ENCODE measurements at places on chromosomes 1 and 21. TPM values are rescaled to one million over a fixed set of nuclear protein-coding genes. Genes with fewer than 3 reads are reported as not detected.

GRCh38 chr1:230345139-230345885, 80.8 kb downstream of the PGBD5 start:
- no peak for DNase-seq

- DNase-seq: no peak
Measured at GRCh38 chr1:200262326-200262965, 147.4 kb downstream of the ZNF281 start.

GRCh38 chr1:25501235-25502058, 42.0 kb upstream of the LDLRAP1 start:
- DNase-seq: no peak

DNA sequence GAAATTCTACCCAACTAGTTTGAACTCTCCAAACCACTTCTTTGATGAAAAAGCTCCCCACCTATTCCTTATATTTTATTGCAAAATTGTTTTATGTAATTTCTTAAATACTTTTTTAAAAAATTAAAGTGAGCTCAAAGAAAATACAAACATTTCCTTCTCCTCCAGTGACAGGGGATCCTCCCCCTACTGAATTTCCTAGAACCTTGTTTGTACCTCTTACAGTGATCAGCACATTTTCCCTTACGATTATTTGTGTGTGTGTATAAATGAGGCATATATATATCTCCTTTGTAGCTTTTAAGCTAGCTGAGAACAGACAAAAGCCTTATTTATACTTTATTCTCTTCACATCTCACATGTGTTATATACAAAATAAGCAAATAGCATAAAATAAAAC, 44.4 kb downstream of the VAV3 start:
- no peak for DNase-seq

- no peak for DNase-seq
Measured at GRCh38 chr1:101075926-101076325, 50.3 kb upstream of the DPH5 start.

DNA sequence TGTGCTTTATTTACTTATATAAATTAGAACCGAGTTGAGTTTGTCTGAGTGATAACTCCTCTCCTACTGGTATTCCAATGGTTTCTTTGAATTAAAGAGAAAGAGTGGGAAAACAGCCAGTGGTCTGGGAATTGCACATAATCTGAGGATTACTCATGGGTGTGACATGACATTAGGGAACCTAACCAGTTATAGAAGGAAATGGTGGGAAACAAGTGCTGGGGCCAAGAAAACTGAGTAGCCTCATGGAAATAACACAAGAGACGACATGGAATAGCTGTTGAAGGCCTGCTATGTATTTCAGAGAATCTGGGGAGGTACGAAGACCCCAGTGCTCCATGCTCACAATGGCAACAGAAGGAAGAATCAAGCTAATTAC, 41.8 kb upstream of the LRRC52 start:
- DNase-seq: no peak

GRCh38 chr1:205827623-205828022, 14.6 kb upstream of the SLC41A1 start:
- no peak for DNase-seq

DNA sequence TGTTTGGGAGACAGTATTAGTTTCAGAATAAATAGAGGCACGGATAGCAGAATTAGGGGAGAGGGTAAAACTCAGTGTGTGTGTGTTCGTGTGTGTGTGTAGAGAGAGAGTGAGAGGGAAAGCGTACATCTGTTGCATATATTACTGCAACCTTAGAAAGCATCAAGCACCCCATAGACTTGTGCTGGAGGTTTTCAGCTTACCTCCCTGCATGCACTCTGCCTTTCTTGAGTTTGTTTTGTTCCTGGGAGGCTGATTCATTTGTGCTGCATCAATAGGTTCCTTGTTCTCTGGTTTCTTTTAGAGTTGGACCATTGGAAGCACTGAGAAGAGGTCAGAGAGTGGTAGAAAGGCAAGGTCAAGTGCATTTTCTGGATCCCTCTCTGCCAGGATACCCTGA, 104.4 kb upstream of the KCNK1 start:
- no peak for DNase-seq

DNA sequence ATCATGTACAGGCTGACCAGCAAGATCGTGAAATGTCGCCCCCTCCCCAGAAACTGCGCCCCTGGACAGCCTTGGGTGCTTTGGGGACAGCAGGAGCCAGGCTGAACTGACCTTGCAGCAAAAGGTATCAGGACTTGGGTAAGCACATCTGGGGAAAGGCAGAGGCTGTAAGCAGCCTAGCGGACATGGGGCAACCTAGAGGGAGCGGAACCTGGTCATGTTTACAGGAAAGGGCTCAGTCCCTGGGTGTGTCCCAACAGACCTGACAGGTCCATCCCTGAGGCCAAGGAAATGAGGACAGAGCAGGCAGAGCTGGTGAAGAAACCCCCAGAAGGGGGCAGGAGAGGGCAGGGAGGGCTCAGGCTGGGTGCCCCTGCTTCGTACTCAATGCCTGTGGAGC, 3.1 kb upstream of the S100A8 start:
- DNase-seq: no peak

DNA sequence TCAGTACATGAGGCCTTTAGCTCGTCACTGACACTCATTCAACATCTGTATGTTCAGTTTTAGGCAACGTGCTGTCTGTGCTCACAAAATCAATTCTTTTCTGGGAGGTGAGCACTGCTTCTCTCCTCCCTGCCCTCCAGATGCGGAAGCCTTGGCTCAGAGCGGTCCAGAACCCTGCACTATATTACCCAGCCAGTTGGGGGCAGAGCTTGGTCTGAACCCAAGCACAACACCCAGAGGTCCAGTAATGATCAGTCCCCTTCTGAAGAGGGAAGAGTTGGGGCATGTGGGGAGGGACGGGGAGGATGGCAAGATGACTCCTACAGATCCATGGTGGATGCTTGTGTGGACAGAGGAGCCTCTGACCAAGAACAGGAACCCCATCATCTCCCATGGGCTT, 5.6 kb upstream of the DSCAM start:
- no peak for DNase-seq

DNA sequence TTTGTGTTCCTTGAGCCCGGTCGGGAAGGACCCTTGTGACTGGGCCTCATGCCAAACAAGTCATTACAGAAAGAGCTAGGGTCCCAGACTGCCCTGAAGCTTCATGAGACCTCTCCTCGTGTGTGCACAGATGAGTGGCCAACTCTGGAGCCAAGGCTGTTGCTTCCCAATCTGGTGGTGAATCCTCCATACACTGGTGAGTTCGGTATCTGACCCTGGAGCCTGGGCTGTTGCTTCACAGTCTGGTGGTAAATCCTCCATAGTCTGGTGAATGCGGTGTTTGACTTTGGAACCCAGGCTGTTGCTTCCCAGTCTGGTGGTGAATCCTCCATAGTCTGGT, 737.8 kb downstream of the MATN1 start:
- DNase-seq: no peak

DNA sequence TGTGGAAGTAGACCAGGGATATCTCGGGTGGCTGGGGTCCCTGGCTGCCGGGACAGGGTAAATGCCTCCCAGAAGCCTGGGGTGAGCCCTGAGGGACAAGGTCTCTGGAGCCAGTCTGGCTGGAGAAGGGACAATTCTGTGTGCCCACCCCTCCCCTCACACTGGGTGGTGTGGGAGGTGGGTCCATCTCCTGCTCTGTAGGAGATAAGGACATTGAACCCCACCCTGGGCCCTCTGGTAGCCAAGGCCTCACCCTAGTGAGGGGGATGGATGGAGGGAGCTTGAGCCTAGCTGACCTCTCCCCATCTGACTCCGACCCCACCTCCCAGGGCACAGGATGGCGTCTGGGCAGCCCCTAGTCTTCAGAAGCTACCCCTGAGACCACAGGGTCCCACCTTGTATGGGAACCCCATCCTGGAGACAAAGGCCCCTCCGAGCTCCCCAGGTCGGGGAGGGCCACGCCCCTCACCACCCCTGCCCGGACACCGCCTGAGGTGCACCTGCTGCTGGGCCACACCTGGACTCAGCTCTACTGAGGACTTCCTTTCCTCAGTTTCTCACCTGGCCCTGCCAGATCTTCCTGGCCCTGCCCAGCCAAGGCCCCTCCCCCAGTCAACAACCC, 4.3 kb downstream of the AGRN start:
- DNase-seq: no peak

DNA sequence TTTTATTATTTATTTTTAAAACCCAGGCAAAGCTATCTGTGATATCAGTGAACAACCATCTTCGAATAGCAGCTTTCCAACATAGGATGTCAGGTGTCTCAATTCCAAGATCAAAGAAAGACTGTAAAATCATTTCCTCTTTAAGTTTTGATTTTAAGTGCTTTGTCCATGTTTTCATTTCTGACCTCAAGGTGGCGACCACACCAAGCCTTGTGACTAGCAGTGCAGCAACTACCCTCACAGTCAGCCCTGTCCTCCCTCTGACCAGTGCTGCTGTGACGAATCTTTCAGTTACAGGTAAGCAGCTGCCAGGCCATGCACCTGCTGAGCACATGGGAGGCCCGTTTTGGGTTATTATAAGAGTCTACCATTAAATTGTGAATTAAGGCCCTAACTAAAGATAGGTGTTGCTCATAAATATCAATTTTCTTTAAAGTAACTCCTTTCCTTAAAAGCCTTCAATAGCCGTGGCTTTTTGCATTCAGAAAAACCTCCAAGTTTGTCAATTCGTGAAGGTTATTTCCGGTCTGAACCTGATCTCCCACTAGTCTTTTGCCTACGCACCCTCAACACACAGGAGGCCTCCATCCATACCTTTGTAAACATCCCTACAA, 117.0 kb downstream of the CD247 start:
- peak; percentile 11 for DNase-seq

DNA sequence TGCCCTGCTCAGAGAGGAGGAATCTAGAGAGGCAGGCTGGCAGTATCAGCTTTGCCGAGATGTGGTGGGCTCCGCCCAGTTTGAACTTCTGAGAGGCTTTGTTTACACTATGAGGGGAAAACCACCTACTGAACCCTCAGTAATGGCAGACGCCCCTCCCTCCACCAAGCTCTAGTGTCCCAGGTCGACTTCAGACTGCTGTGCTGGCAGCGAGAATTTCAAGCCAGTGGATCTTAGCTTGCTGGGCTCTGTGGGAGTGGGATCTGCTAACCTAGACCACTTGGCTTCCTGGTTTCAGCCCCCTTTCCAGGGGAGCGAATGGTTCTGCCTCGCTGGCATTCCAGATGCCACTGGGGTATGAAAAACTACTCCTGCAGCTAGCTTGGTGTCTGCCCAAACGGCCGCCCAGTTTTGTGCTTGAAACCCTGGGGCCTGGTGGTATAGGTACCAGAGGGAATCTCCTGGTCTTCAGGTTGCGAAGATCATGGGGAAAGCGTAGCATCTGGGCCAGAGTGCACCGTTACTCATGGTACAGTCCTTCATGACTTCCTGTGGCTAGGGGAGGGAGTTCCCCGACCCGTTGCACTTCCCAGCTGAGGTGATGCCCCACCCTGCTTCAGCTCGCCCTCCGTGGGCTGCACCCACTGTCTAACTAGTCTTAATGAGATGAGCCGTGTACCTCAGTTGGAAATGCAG, 43.6 kb downstream of the C21orf91 start:
- no peak for DNase-seq

GRCh38 chr1:211309617-211310016, 17.0 kb upstream of the TRAF5 start:
- no peak for DNase-seq

DNA sequence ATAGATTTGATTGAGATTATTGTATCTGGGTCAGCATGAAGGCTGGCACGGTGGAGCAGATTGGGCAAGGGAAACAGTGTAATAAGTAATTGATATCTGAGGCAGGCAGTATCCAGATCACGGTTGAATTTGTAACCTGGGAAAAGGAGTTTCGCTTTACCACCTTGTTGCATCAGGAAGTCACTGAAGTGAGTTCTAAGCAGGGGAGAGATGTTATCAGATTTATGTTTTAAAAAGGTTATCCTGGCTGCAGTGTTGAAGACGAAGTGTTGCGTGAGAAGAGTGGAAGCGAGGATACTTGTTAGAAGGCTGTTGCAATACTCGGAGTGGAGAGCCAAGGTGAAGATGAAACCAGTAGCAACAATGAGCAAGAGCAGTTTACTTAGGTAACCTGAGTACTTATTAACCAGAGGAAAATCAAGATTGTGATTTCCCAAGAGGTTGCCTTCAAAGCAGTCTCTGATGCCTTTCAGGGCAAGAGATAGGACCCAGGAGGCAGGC, 77.8 kb downstream of the LHX9 start:
- DNase-seq: no peak

GRCh38 chr1:101200513-101200912, 36.3 kb upstream of the S1PR1 start:
- DNase-seq: no peak

DNA sequence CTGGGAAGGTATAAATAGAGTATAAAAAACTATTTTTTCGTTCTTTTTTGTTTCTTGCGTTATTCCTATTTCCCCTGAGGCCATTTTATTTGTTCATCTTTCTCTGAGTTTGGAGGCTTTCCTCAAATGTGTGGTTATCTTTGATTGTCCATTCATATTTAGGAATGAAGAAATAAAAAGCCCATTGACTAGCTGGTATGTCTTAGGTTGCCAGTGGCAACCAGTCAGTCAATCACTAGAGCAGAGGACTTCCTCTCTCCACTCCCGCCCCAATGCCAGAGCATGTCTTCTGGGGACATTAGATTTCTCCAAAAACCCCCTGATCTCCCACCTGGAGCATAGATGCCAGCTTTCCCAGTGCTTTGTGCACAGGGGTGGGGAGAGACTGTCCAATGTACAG, 20.7 kb upstream of the FOXE3 start:
- DNase-seq: no peak

- no peak for DNase-seq
Measured at GRCh38 chr1:93694039-93694438, 12.4 kb upstream of the BCAR3 start.

DNA sequence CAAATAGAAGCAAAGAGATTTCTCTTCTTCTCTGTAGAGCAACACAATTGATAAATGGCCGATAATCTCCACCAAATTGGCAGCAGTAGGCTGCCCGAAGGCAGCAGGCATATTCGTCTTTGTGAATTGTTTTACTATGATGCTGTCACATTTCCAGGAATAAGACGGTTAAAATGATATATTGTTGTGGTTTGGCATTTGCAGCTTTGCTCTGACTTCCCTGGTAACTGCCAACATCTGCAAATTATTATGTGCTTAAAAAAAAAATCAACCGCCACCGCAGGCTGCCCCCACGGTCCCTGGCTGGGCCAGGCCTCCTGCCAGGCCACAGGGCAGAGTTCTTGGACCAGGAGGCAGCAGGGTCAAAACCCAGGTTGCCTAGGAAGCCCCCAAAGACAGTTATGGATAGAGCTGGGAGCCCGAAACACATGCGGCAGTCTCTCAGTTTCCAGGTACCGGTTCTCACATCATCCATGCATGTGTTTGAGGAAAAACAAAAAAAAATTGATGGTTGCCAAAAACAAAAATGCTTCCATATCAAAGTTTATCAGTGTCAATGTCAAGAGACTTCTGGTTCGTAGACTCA, 179.3 kb downstream of the ETS2 start:
- DNase-seq: no peak

GRCh38 chr1:213728593-213729536, 258.9 kb upstream of the PROX1 start:
- DNase-seq: no peak

The IBA57 gene
- 6.9 TPM for total RNA-seq

The C1orf185 gene
- total RNA-seq: not detected

The VSIG8 gene
- not detected for total RNA-seq

The FAM3B gene
- total RNA-seq: not detected

The TMEM240 gene
- 2.2 TPM for total RNA-seq

The DIO1 gene
- not detected for total RNA-seq

The CACNA1E gene
- not detected for total RNA-seq

The PALMD gene
- total RNA-seq: 71.1 TPM

Measured in pulmonary artery endothelial cell (primary cell).